Stromal cell of bone marrow (primary cell): ENCODE measurements at places on chromosomes 1 and 21.

DNA sequence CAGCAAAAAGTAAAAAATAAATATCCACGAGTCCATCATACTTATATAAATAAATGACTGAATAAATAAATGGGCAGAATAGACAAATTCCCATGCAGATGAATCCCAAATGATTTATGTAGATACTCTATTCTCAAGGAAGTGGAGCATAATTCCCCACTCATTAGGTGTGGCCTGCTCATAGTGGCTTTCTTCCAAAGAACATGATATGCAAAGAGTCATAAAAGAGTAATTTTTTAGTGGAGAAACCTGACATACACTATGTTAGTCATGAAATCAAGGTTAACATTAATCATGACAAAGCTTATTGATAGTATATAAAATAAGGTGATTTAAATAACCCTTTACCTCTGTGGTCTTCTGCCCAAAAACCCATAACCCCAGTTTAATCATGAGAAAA, 298.9 kb downstream of the DPYD start:
- DNase-seq, result no peak

DNA sequence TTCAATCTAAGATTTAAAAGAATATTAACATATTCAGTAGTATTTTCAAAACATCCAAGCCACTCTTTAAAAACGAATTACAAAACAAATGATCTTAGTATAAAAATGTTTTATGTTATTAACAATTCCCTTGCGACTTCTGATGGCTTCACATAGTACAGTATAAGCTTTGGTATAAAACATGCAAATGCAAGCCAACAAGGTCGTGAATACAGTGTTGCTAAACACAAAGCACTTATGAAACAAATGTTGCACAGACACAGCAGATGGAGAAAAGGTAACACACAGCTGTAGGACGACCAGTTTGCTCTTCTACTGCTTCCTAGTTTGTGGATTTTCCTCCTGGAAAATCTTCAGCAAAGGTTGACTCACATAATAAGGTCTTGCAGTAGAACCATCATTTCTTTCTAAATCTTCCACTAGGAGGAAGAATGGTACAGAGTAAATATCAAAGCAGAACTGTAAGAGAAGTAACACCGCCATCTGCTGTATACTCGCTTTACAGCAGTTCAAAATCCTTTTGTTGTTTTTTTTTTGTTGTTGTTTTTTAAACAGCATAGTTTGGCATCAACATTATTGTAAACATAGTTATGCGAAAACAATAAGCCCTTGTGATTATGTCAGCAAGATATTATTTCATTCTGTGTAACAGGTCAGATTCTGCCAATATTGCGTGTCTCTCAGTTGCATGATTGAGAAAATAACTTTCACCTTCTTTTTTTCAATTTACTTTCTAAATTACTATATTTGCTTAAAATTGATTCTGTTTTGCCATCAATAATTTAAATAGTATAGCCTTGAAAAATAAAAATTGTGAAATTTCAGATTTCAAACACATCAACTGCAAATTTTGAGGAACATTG, 69.5 kb downstream of the LHX8 start:
- peak; percentile 18 for DNase-seq

DNA sequence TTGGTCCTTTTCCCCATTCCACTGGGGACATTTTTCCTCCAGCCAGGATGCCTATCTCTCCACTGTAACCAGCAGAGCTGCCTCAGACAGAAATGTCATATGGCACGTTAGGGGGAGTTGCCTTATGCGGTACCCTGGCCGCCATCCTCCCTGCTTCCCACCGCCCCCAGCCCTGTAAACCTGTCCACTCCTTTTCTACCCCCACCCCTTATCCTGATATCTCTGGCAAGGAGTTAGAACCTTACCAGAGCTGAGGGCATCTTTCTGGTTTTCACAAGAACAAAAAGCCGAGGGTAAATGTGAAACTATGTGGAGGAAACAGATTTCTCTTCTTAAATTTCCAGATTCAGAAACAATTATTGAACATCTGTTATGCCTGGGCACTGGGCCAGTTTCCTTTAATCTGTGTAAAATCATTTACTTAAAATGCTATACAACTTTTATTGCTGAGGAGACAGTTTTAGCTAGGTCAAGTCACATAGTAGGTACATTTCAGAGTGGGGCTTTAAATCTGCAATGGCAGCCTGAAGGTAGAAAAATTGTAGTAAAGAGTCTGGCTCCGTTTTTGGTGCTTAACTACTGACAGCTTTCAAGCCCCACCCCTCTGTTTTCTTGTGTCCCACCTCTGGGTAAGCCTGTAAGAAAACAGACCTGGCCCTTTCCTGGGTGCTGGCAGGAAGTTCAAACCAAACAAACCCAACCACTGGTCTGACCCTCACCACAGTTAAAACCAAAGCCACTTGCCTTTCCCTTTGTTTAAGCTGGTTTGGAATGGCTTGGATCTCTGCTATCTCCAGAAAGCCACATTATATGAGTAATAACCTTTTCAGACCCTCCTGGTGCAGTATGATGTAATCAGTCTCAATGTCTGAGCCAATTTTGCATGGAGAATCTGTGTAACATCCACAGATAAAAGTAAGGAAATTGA, 319.0 kb downstream of the HHAT start:
- peak; percentile 24 for DNase-seq

DNA sequence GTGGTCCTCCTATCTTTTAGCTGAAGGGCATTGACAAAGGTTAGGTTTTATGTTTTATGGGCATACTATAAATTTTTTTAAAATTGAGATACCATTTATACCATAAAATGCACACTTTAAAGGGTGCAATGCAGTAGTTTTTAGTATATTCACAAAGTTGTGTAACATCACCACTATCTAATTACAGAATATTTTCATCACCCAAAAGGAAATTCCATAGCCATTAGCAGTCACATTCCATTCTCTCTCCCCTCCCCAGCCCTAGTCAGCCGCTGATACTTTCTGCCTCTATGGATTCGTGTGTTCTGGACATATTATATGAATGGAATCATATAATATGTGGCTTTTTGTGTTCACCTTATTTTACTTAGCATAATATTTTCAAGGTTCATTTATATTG, 135.8 kb upstream of the B3GALT2 start:
- DNase-seq, result peak; percentile 20

DNA sequence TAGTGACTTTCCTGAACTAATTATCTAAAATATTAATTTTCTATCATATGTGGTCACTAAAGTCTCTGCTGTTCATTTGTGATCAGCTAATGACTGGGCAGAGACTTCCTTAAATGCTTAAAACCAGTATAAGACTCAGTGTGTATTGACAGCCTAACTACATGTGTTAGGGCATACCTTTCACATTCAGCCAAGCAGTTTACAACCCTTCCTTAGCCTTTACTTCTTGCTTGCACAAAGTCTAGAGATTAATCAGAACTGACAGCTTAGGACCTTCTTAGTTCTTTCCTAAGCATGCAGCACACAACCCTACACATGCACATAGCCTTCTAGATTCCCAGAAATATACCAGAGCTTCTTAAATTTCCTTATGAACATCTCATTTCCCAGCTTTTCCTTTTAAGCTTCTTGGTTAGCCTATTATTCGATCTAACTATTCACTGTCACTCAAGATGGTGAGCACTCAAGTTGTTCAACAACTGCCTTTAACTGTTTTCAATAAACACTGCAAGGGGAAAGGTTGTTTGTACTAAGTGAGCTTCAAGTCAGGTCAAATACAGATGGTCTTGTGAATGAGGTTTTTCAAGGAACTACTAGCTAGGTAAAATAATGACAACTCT, 13.4 kb downstream of the EYA3 start:
- no peak for DNase-seq

DNA sequence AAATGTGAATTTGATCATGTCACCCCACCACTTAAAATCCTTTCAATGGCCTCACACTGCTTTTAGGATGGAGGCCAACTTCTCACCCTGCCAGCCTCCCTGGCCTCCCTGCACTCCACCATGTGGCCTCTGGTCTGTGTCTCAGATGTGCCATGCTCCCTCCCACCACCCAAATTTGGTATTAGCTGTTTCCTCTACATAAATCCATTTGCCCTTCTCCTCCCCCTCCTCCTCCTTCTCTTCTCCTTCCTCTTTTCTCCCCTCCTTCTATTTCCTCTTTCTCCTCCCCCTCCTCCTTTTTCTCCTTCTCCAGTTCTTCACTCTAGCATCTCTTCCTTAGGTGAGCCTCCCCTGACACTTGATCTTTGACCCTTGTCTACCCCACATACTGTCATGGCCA, 16.7 kb upstream of the GUCA2B start:
- no peak for DNase-seq

DNA sequence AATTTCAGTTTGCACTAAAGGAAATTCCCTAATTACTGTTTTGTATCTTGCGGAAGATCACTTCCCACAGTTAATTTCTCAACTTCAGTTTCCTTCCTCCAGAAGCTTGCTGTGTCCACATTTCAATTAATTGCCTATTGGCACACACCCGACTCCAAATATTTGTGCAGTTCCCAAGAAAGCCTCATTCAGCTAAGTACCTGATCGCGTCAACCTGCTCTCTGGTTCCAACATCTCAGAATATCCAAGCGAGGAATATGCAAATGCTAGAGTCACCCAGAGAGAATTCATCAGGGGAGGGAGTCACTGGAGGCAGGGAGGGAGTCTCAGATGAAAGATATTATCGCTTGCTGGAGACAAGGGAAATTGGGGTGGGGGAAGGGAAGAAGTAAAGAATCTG, 351.3 kb downstream of the RRAGC start:
- DNase-seq, result no peak

DNA sequence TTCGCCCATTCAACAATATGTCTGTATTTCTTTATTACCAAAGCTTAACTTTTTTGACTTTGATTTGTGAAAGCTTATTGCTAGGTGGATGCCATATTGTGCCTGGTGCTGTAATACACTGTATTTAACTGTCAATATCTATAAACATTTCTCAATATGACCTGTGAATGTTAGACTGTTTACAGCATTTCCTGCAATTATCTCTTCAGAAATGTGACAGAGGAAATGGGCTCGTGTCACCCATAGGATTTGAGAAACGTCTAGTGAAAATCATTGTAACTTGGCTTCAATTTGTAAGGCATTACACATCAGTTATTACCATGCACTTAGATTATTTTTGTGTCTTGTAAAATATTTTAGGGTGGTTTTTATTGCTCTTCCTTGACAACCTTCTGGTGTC, 237.8 kb upstream of the ADGRL2 start:
- no peak for DNase-seq
